Kasumi-1 (cell line): ENCODE measurements at places on chromosomes 2 and 18.

GRCh38 chr18:68772268-68772667, 25.6 kb upstream of the CCDC102B start:
- no peak for DNase-seq

GRCh38 chr2:189086250-189086649, 93.3 kb downstream of the COL5A2 start:
- DNase-seq: no peak

GRCh38 chr2:43251171-43251731, 24.8 kb upstream of the ZFP36L2 start:
- no peak for DNase-seq

GRCh38 chr2:133360190-133360589, 208.1 kb downstream of the NCKAP5 start:
- DNase-seq: no peak

DNA sequence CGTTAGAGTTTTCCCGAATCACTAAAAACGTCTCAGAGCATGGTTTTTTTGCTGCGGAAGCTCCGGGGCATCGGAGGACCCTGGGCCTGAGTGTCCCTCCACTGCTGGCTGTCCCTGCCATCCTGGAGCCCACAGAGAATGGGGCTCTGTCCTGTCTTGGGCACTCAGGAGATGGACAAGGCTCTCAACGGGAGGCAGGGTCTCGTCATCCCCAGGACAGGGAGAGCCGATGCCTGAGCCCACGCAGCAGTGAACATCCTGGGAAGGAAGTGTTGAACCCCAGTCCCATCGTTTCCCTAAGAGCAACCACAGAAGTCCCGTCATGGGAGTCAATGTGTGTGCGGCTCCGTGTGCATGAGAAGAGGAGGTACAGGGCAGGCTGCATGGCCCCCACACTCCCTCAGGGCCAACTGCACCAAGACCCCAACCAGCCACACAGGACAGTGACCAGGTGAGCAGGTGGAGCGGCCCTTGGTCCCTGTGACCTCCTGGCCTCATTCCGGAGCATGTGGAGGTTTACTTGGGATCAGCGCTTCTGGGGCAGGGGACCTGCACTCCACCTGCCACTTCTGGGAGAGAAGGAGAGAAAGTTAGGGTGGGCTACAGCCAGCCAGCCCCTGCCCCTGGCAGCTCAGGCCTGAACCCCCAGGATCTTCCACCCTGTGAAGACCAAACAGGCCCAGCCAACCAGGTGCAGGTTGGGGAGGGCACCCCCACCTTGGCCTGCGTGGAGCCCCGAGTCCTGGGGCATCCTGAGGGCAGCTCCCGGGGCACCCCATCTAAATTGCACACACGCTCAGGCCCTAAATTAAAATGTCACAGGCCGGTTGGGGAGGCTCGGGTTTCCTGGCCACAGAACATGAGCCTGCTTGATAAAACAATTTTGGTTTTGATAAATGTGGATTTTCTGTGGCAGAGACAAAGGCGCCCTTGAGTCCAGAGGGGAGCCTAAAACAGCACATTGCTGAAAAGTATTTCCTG, 3.1 kb upstream of the SNED1 start:
- DNase-seq: no peak

GRCh38 chr2:9764153-9764778, 79.0 kb upstream of the TAF1B start:
- no peak for DNase-seq

DNA sequence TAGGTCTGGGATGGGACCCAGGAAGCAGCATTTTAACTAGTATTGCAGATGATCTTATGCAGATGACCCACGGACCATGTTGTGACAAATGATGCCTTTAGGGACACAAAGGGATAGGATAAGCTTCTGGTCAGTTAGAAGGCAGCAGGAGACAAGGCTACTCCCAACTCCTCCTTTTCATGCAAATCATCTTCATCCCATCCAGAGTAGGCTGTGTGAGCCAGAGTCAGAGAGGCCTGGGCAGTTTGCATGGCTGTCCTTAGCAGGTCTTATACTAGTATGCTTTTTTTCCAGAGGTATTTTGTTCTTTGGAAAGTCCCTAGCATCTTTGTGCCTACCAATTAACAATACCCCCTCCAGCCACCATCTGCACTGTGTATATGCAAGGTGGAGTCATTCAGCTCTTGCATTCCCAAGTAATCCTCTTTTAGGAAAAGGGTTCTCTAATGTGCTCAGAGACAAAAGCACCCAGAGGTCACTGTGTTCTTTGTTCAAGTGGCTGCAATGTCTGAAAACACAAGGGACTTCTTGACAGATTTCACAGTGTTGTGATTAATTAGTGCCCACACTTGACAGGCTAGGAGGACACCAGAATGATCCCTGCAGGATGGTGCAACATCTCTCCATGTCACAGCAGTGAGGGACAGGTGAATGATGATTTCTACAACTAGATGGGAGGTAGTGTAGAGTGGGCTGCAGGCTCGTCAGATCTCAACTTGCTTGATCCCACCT, 225.8 kb downstream of the NCKAP5 start:
- no peak for DNase-seq

DNA sequence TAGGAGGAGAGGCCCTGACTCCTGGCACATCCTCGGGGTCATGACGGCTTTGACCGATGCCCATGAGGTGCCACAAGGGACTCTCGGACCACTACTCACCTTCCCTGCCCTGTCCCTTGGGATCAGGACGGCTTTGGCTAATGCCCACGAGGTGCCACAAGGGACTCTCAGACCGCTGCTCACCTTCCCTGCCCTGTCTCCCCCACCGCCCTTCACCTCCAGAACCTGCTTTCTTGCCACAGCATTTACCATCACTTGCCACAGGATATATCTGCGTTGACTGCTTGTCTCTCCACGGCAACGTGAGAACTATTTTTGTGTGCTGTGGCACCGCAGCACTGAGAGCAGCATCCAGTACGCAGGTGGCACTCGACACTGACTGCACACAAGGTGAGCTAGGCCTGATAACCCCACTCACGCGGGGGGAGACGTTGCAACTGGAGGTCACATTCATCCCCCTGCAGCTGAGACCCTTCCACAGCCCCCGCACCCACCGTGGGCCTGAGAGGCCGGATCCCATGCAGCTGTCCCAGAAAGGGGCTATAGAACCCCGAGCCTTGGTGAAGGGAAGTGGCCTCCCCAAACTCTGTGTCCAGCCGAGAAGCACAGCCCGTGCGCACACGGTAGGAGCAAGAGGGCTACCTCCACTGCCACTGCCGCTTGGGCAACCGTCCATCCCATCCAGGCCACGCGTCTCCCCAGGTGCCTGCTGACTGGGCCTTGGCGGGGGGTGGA, 47.5 kb downstream of the ANO7 start:
- no peak for DNase-seq

- DNase-seq: no peak
These were observed 165.9 kb upstream of the STON1 start for GRCh38 chr2:48364100-48364499.

GRCh38 chr18:13380691-13381070, 162.1 kb downstream of the LDLRAD4 start:
- DNase-seq: no peak

DNA sequence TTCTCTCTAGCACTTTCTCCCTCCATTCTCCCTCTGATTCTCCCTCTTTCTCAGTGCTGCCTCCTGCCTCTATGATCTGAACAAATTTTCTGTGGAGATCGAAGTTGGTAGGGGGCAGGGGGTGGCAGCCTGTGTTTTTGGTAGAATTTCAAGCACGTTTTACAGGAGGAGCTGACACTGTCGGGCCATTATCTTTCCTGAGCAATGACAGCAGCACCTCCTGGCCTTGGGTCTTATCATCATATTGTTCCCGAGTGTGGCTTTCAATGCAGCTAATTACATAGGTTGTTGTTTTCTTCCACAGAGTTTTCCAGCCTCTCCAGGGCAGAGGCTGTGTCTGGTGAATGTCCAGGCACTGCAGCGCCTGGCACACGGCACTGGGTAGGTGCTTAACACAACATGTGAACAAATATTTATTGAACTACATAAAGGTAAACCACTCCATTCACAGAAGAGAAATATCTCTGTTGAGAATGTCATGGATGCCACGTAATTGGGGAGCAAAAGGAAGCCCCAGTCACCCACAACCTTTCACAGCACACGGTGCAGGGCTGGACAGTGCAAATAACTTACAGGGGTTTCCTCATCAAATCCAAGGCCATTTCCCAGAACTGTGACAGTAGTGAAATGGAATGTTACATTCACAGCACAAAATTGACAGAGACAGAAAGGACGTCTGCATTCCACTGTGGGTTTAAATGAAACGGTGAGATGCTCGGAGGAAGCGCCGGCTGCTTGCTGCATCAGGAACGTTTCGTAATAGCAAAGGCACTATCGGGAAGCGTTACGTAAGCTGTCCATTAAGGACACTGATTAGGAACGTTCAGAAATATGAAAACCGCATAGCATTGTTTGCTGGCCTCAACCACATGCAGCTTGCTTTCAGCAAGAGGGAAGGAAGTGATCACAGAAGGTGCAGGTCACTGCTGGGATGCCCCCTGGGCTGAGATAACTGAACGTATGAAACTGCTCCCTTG, 6.5 kb upstream of the KCNG2 start:
- peak; percentile 95 for DNase-seq
